Neuronal stem cell (in vitro differentiated cells): ENCODE measurements at places on chromosomes 3 and 15.

GRCh38 chr15:101156509-101157159 lies 95.2 kb downstream of the CHSY1 start:
- H3K36me3 ChIP-seq: no peaks in the 10 kb centered on the region
- DNase-seq: no peak
- no peak overlapping the region for H3K27ac ChIP-seq
- no peak overlapping the region for H3K4me3 ChIP-seq

GRCh38 chr3:186255703-186256331 lies 106.2 kb downstream of the DGKG start:
- no peak for DNase-seq
- no peak overlapping the region for H3K27ac ChIP-seq
- no peak overlapping the region for H3K4me3 ChIP-seq
- H3K36me3 ChIP-seq: no peaks in the 10 kb centered on the region

GRCh38 chr15:98524838-98525660 lies 123.3 kb upstream of the IGF1R start:
- H3K4me3 ChIP-seq: no peak overlapping the region
- no peak for DNase-seq
- H3K36me3 ChIP-seq: no peaks in the 10 kb centered on the region
- H3K4me1 ChIP-seq: peaks cover 11% of the 10 kb centered on the region
- H3K27ac ChIP-seq: no peak overlapping the region
- H3K27me3 ChIP-seq: peaks cover 6% of the 10 kb centered on the region

DNA sequence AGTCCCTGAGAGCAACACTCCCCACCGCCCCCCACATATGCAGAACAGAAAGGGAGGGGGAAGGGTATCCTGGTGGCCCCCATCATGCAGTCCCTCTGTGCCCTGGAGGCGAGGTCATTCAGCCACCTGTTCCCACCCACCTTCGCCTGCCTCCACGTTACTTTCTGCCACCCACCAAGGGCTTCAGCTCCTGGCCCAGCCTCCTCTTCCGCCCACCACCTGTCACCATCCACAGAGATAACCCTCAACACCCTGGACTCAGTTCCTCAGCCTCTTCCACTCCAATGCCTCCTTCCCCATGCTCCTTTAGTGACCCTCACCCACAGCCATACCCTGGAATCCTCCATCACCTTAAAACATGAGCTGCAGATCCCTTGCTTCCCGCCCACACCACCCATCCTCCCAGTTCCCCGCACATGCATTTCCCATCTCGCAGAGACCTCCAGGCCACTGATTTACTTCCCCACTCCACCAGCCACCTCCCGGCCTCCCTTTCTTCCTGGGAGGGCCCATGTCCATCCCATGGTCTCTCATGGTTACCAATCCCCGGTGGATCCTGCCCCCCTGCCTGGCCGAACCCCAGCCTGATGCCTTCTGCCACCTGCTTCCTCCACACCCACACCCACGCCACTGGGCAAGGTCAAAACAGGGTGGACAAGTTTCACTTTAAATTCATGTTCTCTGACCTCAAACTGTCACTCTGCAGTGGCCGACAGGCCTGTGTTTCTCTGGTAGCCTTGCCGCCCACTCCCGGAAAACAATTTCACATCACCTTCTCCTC lies 18.2 kb downstream of the HOMER2 start:
- peaks cover 5% of the 10 kb centered on the region for H3K4me1 ChIP-seq
- DNase-seq: no peak
- H3K4me3 ChIP-seq: no peak overlapping the region
- no peaks in the 10 kb centered on the region for H3K36me3 ChIP-seq

GRCh38 chr3:27792869-27793268 lies 70.7 kb upstream of the EOMES start:
- no peaks in the 10 kb centered on the region for H3K27me3 ChIP-seq
- H3K27ac ChIP-seq: no peak overlapping the region
- no peak for DNase-seq
- H3K36me3 ChIP-seq: no peaks in the 10 kb centered on the region
- H3K4me3 ChIP-seq: no peak overlapping the region

DNA sequence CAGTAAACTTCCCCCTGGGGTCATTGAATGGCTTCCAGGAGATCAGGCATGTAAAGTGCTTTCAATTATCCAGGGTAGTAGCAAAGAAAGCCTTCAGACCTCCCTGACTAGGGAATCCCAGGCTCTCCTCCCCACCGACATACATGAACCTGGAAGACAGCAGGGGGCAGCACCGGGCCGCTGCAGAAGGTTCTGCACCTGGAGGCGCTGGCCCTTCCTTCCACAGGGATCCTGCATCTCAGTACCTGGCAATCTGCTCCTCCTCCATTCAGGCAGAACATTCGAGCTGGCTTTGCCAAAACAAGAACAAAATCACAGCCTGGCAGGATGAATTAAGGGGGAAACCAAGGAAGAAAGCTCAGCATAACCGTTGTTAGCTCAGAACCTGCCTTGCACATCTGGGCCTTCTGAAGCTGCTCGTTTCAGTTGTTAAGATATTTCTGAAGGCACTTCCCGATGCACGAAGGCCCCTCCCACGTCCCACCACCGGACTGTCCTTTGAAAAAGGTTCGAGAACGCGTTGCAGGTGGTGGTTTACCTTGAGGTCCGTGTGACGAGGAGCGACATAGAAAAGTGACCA lies 237.7 kb downstream of the SLCO3A1 start:
- no peak overlapping the region for H3K4me3 ChIP-seq
- no peaks in the 10 kb centered on the region for H3K36me3 ChIP-seq
- no peaks in the 10 kb centered on the region for H3K4me1 ChIP-seq
- no peaks in the 10 kb centered on the region for H3K27me3 ChIP-seq

- no peak overlapping the region for H3K27ac ChIP-seq
- H3K27me3 ChIP-seq: no peaks in the 10 kb centered on the region
- H3K4me1 ChIP-seq: peaks cover 2% of the 10 kb centered on the region
- H3K36me3 ChIP-seq: no peaks in the 10 kb centered on the region
- no peak for DNase-seq
Observed at GRCh38 chr3:60758171-60758570, 493.1 kb downstream of the FHIT start.

DNA sequence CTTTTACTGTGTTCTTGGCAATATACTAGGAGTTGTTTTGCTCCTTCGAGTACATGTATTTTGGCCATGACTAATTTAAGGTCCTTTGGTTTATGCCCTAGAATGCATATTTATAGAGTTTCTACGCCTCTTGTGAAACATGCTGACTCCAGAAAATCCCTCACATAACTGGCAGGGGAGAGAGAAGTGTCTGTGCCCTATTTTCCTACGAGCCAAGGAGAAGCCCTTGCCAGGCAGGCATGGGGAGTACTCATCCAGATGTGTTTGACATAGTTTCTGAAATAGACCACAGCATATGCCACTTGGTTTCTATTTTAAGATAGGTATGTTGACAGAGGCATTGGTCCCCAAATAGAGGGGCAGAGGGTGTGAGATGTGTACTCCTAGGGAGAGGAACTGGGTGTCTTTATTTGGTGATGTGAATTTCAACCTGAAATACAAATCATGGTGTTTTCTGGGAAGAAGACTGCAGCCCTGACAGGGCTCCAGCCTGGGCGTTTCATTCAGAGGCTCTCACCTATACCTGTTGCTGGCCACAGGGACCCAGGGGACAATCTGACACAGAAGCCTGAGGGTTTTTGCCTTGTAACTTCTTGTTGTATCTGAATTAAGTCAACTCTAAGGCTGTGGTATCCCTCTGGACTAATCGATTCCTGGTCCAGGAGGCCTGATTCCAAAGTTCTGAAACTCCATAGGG lies 267.8 kb upstream of the C2CD4B start:
- H3K4me1 ChIP-seq: no peaks in the 10 kb centered on the region
- H3K27me3 ChIP-seq: no peaks in the 10 kb centered on the region
- H3K27ac ChIP-seq: no peak overlapping the region
- DNase-seq: no peak
- H3K4me3 ChIP-seq: no peak overlapping the region

- H3K4me3 ChIP-seq: no peak overlapping the region
- H3K36me3 ChIP-seq: no peaks in the 10 kb centered on the region
- H3K4me1 ChIP-seq: peaks cover 1% of the 10 kb centered on the region
- peaks cover 33% of the 10 kb centered on the region for H3K27me3 ChIP-seq
Observed at GRCh38 chr3:13461169-13462124, 18.7 kb upstream of the HDAC11 start.

GRCh38 chr15:71290002-71290401 lies 174.7 kb downstream of the THSD4 start:
- H3K36me3 ChIP-seq: no peaks in the 10 kb centered on the region
- H3K4me1 ChIP-seq: peaks cover 2% of the 10 kb centered on the region
- no peaks in the 10 kb centered on the region for H3K27me3 ChIP-seq
- DNase-seq: no peak
- no peak overlapping the region for H3K4me3 ChIP-seq
- no peak overlapping the region for H3K27ac ChIP-seq

- H3K27ac ChIP-seq: no peak overlapping the region
- no peaks in the 10 kb centered on the region for H3K27me3 ChIP-seq
- peaks cover 33% of the 10 kb centered on the region for H3K36me3 ChIP-seq
- DNase-seq: no peak
- no peak overlapping the region for H3K4me3 ChIP-seq
- H3K4me1 ChIP-seq: no peaks in the 10 kb centered on the region
Observed at GRCh38 chr3:141248064-141248463, 16.4 kb downstream of the PXYLP1 start.

DNA sequence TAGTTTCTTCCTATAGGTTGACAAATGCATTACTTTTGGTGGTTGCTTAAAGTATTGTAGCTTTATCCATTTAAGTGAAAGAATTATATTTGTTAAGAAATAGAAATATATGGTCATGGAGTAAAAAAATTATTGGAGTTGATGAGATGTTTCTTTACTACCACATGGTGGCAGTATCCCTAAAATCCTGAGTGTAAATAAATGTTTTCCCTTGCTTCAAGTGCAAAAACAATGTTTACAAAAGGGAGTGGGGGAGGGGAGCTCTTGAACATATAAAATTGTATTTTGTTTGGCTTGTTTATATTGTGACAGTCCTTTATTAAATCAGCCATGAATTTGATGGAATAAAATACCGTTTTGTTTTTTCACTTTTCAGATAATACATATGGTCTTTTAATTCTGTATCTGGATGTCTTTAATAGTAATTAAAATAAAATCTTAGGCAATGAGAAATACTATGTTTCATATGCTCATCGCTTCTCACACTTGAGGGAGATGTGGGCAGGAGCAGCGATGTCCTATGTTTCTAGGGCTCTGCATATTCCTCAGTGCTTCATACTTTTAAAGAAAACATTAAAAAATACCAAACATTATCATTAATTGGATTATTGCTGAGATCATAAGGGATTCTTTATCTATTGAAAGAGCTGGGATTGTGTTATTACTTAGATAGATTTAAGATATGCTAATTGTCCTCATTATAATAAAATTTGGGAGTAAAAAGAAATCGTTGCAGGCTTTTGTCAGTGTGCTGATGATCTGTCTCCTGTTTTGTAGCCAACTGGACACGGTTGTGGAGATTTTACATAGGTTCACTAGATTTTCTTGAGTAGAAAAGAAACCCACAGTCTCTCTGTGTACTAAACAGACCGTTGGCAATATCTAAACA lies 349.7 kb downstream of the TUSC7 start:
- DNase-seq: no peak
- H3K27me3 ChIP-seq: no peaks in the 10 kb centered on the region
- H3K4me3 ChIP-seq: no peak overlapping the region
- H3K4me1 ChIP-seq: peaks cover 1% of the 10 kb centered on the region
- H3K27ac ChIP-seq: no peak overlapping the region

GRCh38 chr15:70329179-70329578 lies 231.5 kb upstream of the TLE3 start:
- H3K27ac ChIP-seq: no peak overlapping the region
- no peak overlapping the region for H3K4me3 ChIP-seq
- H3K27me3 ChIP-seq: no peaks in the 10 kb centered on the region
- DNase-seq: no peak
- no peaks in the 10 kb centered on the region for H3K36me3 ChIP-seq

DNA sequence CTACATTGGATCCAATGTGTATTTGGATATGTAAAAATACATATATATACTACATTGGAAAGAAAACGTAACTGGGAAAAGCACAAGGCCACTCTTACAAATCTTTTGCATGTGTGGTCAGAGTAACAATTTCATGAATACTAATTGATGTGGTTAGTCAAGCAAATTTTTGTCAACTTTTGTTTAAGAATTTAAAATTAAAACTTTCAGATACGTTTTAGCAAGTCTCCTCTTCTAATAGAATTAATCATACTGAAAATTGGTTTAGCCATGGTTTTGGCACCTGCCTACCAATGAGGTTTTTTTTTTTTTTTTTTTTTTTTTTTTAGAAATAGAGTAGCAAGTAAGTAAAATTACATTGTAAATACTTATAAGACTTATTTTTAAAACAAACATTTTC lies 153.0 kb upstream of the CGNL1 start:
- no peak overlapping the region for H3K27ac ChIP-seq
- no peaks in the 10 kb centered on the region for H3K36me3 ChIP-seq
- no peak overlapping the region for H3K4me3 ChIP-seq
- DNase-seq: no peak
- no peaks in the 10 kb centered on the region for H3K27me3 ChIP-seq
- peaks cover 30% of the 10 kb centered on the region for H3K4me1 ChIP-seq

DNA sequence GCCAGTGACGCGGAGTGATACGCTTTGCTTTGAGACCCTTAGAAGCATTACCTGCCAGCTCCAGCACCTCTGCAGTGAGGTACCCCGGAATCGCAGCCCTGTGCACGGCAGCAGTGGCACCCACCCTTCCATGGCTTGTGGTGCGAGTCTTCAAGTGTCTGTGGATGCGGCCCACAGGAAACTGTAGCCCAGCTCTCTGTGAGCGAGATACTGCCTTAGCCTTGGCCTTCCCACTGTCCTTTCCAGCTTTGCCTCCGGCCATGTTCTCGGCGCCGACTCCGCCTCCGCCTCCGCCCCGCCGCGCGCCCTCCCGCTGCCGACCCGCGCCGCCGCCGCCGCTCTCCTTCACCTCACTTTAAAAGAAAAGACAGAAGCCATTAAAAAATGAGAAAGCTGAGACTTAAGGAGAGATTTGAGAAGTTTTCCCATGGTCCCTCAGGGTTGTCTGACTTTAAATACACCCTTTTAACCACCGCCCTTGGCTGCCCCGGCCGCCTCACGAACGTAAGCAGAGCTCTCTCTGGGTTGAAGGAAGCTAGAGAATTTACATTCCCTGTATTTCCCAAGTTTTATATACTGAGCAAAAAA lies 78.5 kb upstream of the FAM174B start:
- DNase-seq: no peak
- peaks cover 2% of the 10 kb centered on the region for H3K27me3 ChIP-seq
- no peaks in the 10 kb centered on the region for H3K36me3 ChIP-seq
- no peak overlapping the region for H3K27ac ChIP-seq
- H3K4me3 ChIP-seq: peak overlapping the region; percentile 73
- H3K4me1 ChIP-seq: no peaks in the 10 kb centered on the region

- no peaks in the 10 kb centered on the region for H3K27me3 ChIP-seq
- DNase-seq: no peak
- H3K4me1 ChIP-seq: peaks cover 3% of the 10 kb centered on the region
- no peaks in the 10 kb centered on the region for H3K36me3 ChIP-seq
- no peak overlapping the region for H3K27ac ChIP-seq
Observed at GRCh38 chr3:25589104-25589782, 75.5 kb downstream of the TOP2B start.

DNA sequence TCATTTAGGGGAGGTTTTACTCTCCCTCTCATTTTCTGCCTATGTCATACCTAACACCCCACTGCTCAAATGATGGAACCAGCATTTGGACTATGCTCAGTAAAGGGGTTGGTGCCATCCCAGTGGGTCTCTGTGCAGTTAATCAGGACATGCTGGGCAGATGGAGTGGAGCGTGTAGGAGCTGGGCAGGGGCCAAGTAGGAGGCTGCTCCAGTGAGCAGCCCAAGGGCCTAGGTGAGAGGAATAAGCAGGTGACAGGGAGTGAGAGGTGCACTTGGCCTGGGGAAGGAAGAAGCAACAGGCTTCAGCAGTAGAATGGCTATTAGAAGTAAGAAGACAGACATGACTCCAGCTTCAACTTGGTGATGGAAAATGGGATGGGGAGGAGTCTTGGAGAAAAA lies 72.2 kb downstream of the EPHB1 start:
- no peaks in the 10 kb centered on the region for H3K4me1 ChIP-seq
- no peak for DNase-seq
- H3K36me3 ChIP-seq: no peaks in the 10 kb centered on the region
